ENCODE measurements at places on chromosomes 13 and 19.

DNA sequence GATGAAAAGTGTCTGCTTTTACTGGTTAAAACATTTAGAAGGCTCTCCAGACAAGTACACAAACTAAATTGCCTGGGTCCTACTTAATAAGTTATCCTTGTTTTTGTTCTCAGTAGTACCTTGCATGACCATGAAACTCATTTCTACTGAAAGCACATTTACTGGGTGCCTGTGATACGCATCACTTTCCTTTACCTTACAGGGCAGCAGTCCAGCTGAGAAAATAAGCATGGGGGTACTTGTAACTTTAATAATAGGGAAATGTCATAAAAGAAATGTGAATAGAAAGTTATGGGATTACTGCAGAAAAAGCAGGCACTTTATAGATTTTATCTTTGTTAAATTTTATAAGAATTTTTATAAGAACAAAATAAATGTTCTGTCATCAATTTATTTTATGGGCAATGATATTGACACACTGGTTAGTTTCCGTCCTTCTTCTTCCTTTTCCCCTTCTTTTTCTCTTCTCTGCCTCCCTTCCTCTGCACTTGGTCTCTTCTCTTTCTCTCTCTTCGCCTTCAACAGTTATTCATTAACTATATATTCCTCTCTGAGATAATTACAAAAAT lies 107.3 kb upstream of the AKAP11 start:
- DNase-seq = no peak

- DNase-seq = no peak
These were observed at the start of gene NLRP4 for GRCh38 chr19:55836340-55836739. NLRP4 (plus strand) TSS chr19:55836540; CDS start chr19:55852081, 15,541 bp downstream.

DNA sequence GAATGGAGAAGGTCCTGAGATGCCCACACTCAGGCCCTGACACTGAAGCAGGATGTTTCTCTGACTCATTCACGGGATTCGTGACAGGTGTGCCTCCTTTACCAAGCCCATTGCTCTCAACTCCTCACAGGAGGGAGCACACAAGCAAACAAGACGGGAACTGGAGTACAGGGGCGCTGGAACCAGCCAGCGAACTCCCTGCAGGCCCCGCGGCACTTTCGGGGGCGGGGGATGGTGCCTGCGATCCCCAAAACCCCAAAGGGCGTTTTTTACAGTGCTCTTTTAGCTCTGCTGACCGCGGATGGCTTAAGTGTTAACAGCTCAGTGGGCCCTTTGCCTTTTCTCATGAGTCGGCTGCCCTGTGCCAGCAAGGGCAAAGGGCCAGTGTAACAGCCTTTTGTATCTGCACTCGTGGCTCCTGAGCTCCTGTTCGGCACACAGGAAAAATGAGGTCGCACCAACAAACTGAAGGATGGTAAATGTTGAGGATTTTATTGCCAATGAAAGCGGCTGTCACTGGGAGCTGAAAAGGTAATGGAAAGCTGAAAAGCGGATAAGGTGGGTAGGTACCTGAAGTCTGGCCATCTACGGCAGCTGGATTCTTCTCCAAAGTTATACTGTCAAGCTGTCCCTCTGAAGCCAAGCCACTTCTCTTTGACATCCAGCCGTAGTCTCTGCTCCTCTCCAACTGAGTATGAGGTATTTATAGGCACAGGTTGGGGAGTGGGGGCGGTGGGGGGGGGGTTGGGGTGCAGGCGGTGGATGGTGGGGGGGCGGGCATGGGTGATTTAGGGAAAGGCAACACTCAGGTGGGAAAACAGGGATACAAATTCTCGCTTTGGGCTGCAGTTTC lies 65.0 kb upstream of the TRPC4 start:
- DNase-seq = no peak

GRCh38 chr13:105311094-105311493 lies 1224.4 kb downstream of the EFNB2 start:
- no peak for DNase-seq

DNA sequence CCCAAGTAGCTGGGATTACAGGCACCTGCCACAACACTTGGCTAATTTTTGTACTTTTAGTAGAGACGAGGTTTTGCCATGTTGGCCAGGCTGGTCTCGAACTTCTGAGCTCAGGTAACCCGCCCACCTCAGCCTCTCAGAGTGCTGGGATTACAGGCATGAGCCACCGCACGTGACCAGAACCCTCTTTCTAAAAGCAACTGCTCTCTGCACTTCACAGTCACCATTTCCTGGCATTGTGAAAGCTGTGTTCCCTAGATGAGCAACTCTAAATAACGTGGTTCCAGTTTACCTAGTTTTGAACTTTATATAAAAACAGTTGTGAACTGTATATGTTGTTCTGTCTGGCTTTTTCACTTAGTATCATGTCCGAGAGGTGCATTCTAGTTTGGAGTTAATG lies 152.9 kb downstream of the SIPA1L3 start:
- no peak for DNase-seq

- peak; percentile 96 for DNase-seq
These were observed 80.5 kb upstream of the MBNL2 start for GRCh38 chr13:97141564-97142005.

DNA sequence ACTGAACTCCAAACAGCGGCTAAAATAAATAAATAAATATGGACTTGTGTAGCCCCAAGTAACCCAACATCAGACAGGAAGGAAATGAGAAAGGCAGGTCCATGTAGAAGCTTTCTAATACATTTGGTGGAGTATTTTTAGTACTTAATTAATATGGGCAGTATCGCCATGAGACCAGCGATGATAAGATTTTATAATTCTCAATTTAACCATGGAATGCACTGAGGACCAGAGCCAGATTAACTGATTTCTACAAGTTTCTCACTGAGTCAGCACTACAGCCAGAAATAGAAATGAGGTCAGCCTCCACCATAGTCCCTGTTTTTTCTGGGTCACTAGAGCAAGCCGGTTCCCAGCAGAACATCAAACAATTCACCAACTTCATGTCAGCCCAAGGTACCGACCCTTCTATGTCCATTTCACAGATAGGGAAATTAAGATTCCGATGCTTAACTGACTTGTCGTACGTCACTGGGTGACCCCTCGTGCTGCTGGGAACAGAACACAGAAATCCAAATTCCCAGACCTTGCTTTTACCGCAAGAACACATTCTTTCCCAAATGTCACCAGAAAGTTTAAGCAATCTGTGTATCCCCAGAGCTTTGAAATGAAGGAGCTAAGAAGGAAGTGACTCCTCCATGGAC lies 90.4 kb downstream of the COL4A1 start:
- peak; percentile 90 for DNase-seq

- DNase-seq = peak; percentile 55
These were observed 935 bp downstream of the ARID3A start for GRCh38 chr19:926589-927350.

GRCh38 chr13:27826379-27827353 lies 34.4 kb downstream of the GSX1 start:
- peak; percentile 87 for DNase-seq

DNA sequence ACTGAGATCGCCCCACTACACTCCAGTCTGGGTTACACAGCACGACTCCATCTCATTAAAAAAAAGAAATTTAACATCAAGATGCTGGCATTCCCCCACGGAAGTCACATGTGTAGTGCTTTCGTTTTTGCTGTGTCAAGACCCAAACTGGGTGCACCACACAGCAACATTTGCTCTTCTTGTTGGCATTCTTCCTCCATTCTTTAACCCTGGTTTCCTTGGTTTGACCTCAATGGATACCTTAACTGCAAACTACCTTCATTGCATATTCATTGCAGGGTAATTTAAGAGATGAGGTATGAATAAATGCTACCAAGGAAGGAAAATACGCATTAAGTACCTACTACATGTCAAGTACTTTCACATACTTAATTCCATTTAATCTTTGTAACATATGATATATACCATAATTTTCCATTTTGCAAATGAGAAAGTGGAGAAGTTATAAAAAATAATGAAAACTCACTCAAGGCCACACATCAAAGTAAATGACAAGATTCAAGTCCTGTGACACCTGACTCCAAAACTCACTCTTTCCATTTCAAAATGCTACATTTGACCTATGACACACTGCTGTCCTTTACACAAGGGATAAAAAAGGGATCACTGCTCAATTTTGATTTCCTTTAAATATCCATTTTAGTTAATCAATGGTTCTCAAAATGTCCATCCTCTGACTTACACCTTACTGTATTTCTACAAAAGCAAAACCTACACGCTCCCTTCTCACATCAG lies 59.2 kb downstream of the STK24 start:
- DNase-seq = no peak

GRCh38 chr19:40279761-40280607 lies 5.2 kb downstream of the AKT2 start:
- DNase-seq = no peak

DNA sequence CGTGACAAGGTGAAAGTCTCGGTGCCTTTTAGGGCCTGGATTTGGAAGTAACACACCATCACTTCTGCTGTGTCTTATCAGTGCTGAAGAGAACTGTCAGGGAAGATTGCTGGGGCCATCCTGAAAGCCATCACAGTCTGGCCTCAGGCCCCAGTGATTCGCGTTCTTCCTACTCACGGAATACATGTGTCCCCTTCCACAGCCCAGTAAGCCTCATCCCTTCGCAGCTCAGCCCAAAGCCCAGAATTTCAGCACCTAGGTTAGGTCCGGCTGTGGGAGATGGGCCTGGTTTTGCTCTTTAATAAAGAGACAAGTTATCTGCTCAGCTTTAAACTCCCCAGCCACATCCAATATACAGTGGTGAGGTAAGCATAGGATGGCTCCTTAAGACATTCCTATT lies 113.0 kb upstream of the SPACA7 start:
- DNase-seq = no peak

All from umbilical cord (tissue), 2 donors.